ENCODE measurements at places on chromosomes 7 and 10. TPM values are rescaled to one million over a fixed set of nuclear protein-coding genes. Genes with fewer than 3 reads are reported as not detected.
A peak's percentile ranks its signal among the peaks of the same experiment; 100 is the strongest.

DNA sequence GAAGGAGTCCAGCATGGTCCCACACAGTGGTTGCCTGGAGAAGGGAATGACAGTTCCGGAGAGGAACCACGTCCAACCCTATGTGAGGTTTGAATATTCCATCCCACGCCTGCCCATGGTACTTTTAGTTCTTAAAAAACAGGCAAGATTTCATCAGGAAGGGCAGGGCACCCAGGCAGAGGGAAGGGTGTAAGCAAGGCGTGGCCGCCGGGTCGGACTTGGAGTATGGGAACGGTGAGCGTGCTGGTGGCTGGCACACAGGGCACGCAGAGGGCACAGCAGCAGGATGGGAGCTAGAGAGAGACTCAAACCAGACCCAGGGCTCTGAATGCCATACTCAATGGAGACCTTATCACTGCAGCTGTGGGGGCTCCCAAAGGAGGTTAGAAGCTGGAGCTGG is 34.3 kb downstream of the FAM53B start:
- DNase-seq, result no peak

Gene TCAF2
- 6.8 TPM for polyA plus RNA-seq

Gene NPFFR1
- 0.03 TPM for polyA plus RNA-seq

- DNase-seq, result no peak
Observed at GRCh38 chr7:138025215-138026186, 23.6 kb upstream of the CREB3L2 start.

DNA sequence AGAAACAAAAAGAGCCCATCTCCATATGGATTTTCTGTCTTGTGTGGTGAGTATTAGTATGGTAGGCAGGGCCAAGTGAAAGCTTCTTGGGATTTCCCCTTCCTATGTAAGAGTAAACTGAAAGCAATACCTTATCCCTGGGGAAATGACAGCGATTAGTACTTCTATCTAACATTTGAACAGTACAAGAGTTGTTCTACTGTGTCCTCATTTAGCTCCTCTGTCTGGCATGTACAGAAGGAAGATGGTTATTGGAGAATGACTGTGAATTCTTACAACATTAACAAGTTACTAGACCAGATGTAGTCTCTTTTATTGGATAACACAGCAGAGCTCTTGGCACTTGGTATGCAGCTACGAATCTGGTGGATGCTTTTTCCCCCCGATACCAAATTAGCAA is 17.9 kb upstream of the TRIL start:
- DNase-seq, result peak; percentile 44

Gene MMRN2
- polyA plus RNA-seq, result 23.5 TPM

DNA sequence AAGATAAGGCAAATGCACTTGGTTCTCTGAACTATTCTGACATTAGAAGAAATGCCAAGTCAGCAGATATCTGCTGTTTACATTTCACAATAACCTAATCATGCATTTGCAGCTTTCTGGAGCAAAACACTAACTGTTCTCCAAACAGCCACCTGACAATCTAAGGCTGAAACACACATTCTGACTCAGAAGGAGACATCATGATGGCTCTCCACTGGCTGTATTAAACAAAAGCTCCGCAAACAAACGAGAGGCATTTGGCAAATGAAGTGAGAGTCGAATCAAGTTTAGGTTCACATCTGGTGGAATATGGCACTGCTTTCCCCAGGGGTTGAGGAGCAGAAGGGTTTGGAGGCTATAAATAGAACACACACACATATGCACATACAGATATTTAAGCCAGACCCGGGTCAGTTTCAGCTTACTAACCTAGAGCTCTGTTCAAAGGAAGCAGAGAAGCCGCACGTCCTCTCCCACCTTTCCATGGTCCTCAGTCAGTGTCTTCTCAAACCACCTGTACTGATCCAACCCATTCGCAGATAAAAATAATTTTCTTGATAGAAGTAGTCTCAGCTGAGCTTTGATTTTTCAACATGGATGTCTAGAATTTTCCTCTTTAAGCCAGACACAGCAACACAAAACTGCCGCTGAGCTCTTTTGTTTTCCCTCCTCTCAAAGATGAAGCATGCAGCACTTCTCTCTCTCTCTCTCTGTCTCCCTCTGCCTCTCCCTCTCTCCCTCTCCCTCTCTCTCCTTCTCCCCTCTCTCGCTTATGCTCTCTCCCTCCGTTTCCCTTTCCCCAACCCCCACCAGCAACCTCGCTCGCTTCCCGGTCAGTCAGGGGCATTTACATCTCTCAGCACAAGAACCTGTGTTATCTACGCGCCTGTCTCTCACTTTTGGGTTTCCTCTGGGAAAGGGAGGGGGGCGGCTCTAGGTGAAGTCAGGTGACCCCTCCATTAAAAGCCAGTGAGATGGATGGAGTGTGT is 682.8 kb downstream of the MAGI2 start:
- DNase-seq, result peak; percentile 34

Gene PIK3AP1
- 2.2 TPM for polyA plus RNA-seq

- no peak for DNase-seq
Observed at GRCh38 chr7:43735802-43736603, 6.7 kb upstream of the COA1 start.

Gene SUPV3L1
- polyA plus RNA-seq, result 23.9 TPM

- no peak for DNase-seq
Observed at GRCh38 chr10:101466016-101466912, 112.3 kb downstream of the BTRC start.

Gene DNAJB12
- 21.8 TPM for polyA plus RNA-seq

DNA sequence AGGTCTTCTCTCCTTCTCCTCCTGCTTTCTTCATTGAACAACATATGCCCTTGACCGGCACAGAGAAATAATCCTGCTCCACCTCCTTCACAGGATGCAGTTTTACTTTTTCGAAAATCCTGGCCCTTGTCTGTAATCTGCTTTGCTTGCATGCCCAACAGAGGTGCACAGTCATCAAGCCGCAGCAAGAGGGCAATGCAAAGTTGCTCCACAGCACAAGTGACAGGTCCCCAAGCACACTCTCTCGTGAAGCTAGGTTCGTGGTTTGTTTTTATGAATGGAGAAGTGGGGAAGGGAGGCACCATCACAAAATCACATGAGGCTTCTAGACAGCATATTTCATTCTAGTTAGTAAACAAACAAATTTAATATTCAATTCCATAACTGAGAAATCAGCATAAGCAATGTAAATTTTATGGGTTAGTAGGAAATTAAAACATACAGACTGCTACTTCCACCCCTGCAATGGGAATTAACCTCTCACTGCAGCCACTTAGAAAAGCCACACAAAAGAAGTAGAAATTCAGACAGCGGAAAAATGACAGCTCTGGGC is 178.8 kb downstream of the TPK1 start:
- DNase-seq, result no peak

Gene CHN2
- polyA plus RNA-seq, result 16.1 TPM

GRCh38 chr7:30222515-30223215 is 61.7 kb upstream of the ZNRF2 start:
- no peak for DNase-seq

Gene TRIM56
- polyA plus RNA-seq, result 9.5 TPM

Gene GPR85
- polyA plus RNA-seq, result 2.0 TPM

DNA sequence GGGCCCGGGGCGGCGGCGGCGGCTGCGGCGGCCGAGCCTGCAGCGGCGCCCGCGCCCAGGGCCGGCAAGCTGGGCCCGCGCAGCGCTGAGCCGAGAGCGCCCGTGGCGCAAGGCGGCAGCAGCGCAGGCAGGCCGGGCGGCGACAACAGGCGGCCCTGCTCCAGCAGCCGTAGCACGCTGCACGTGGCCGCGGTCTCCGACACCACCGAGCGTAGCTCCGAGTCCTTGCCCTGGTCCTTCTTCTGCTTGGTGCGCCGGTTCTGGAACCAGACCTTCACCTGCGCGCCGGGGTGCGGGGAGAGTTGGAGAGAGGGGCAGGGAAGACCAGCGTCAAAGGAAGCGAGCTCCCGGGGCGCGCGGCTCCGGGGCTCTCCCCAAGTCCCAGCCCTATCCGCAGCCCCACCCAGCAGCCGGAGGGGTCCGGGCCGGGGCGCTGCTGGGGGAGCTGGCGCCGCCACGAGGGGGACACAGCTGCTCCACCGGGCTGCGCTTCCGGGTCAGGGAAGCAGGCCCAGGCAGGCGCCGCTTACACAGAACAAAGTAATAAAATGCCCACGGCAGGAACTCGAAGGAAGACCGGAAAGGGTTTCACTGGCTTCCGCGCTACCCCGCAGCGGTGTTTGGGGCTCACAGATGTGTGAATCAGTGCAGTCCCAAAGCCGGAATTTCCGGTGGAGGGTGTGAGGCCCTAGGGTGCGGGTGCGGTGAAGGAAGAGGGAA is 3.6 kb downstream of the VAX1 start:
- no peak for DNase-seq

GRCh38 chr10:71099731-71100361 is 112.5 kb upstream of the UNC5B start:
- no peak for DNase-seq

GRCh38 chr7:80902019-80902418 is 16.8 kb downstream of the SEMA3C start:
- DNase-seq, result no peak

Gene ELN
- 134 TPM for polyA plus RNA-seq

- DNase-seq, result no peak
Observed at GRCh38 chr10:80108576-80109239, 23.8 kb upstream of the PLAC9 start.

DNA sequence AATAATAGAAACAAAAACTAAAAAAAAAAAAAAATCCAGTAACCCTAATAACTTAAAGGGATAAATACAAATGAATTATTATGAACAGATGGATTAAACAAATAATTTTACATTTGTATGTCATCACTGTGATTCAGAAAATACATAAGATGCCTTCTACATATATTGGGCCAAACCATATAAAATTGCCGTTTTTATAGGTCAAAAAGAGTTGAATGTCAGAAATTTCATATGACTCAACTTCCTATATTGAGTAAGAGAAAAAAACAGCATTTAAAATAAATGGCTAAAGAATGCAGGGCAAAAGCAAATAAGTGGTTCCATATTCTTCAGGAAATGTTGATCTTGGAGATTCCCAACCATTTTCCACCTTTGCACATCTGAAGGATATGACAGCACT is 9.4 kb downstream of the SLC35B4 start:
- DNase-seq, result no peak

GRCh38 chr7:99624484-99624883 is 7.7 kb downstream of the ZSCAN25 start:
- DNase-seq, result no peak

GRCh38 chr7:22154143-22154529 is 202.8 kb downstream of the RAPGEF5 start:
- DNase-seq, result peak; percentile 19

DNA sequence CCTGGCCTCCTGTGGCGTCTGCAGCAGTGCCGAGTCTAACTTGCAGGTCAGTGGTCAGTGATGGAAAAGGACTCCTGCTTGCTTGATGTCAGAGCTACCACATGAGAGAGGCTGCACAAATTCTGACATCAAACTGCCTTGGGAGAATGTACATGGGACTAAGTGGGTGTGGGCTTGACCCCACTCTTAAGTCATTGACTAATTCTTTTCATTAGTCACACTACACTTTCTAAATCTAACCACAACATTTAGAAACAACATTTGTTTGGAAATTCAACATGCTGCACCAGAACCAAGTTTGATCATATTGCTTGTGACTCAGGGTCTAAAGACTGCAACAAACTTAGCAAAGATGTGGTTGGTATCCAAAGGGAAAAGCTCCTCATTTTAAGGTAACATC is 24.4 kb upstream of the CDC14C start:
- no peak for DNase-seq

GRCh38 chr7:100722480-100723212 is 2.4 kb downstream of the EPO start:
- DNase-seq, result no peak

Gene PNLIPRP2
- polyA plus RNA-seq, result 0.50 TPM

- peak; percentile 64 for DNase-seq
Observed at GRCh38 chr10:88417387-88418030, 165.6 kb downstream of the RNLS start.

Gene BAIAP2L1
- 5.8 TPM for polyA plus RNA-seq
